Stimulated activated CD4-positive, alpha-beta T cell treated with anti-CD3 and anti-CD28 coated beads, Interleukin-12 subunit alpha, Interleukin-12 subunit beta, amount 100 ng/mL, for 24 hours (primary cell): ENCODE measurements at places on chromosomes 16 and 17.
A peak's percentile ranks its signal among the peaks of the same experiment; 100 is the strongest.

DNA sequence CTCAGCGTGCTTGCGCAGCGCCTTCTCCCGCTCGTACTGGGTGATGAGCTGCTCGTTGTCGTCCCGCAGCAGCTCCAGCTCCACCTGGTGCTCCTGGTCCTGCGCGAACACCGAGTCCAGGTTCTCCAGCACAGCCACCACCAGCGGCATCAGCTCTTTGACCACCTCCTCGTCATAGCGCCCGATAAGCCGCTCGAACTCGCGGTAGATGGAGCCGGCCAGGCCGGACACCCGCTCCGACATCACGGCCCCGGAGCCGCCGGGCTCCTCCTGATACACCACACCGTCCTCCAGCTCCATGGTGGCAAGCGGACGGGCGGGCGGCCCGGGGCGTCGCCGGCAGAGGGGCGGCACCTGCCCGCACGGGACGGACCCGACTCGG is 320 bp downstream of the SPAG9 start:
- DNase-seq, result peak; percentile 15

- no peak for DNase-seq
Observed at GRCh38 chr17:72764632-72765041, 327.9 kb downstream of the SLC39A11 start.

DNA sequence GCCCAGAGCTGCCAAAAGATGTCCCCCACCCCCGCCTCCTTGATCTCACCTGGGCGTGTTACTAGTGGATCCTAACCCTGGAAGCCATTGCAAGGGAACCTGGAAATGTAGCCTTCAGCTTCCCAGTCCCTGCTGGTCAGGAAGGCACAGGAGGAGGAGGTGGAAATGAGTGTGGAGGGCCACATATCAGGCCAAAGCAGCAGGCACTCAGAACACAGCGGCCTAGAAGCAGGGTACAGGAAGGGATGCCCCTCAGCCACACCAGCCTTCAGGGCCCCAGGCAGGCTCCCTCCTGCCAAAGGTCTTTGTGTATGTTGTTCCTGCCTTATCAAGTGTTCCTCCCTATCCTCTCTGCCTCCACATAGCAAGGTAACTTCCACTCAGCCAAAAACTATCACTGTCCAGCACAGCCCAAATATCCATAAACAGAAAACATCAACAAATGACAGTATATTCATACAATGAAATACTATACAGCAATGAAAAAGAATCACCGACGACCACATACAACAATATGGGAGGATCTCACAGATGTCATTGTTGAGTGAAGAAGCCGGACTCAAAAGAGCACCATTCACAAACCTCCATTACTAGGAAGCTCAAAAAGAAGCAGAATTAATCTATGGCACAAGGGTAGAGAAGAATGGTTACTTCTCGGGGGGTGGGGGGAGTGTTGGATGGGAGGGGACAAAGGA is 28.2 kb upstream of the TNFRSF13B start:
- no peak for DNase-seq

- DNase-seq, result no peak
Observed at GRCh38 chr16:84581158-84581557, 36.7 kb downstream of the COTL1 start.

DNA sequence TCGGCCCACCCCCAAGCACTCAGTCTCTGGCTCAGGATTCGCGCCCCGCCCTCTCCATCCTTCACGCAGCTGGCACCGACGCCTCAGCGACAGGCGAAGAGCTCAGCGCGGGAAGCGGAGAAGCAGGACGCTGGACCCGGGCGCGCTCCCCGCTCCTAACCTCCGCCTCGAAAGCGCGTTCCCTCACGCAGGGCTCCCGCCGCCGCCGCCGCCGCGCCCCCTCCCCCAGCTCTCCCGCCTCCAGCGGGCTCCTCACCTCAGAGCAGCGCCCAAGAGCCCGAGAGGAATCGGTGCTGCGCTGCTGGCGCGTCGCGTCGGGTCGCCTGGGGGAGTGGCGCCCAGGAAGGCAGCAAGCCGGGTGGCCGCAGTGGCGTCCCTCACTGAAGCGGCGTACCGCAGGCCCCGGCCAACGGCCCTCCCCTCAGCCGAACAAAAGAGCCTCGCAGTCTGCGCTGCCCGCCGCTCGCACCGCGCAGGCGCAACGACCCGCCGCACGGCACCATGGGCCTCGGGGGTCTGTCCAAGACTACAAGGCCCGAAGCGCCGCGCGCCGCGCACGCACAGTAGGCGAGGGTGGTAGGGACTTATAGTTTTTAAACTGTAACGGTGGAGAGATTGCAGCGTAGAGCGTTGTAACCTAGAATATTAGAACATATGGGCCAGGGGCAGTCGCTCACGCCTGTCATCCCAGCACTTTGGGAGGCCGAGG is at the start of gene CBX1:
CBX1 (minus strand) TSS at position 467 of the 709 bp plus-strand sequence. CDS start 24,474 bp downstream, outside the sequence.
- peak; percentile 81 for DNase-seq

DNA sequence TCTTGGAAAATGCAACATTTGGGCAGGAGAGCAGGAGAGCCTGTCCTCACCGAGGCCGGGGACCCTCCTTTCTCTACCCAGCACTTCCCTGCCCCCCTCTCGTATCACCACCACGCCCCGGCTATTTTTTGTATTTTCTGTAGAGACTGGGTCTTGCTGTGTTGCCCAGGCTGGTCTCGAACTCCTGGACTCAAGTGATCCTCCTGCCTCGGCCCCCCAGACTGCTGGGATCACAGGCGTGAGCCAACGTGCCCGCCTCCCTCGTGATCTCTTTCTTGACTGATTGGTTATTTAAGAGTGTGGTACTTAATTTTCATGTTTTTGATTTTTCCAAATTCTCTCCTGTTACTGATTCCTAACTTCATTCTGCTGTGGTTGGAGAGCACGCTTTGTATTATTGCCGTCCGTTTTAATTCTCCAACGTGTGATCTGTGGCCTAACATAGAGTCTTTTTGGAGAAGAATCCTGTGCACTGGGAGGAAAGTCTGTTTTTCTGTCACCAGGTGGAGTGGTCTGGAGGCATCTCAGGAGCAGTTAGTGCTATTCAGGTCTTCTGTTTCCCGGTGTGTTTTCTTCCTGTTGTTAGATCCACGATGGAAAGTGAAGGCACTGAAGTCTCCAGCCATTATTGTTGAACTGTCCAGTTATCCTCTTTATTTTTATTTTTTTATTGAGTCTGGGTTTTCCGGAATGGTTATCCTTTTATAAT is 40.4 kb downstream of the ZNF778 start:
- no peak for DNase-seq

GRCh38 chr16:55500530-55501011 is 8.3 kb upstream of the LPCAT2 start:
- DNase-seq, result no peak

- no peak for DNase-seq
Observed at GRCh38 chr17:82434216-82434565, 15.8 kb upstream of the OGFOD3 start.

DNA sequence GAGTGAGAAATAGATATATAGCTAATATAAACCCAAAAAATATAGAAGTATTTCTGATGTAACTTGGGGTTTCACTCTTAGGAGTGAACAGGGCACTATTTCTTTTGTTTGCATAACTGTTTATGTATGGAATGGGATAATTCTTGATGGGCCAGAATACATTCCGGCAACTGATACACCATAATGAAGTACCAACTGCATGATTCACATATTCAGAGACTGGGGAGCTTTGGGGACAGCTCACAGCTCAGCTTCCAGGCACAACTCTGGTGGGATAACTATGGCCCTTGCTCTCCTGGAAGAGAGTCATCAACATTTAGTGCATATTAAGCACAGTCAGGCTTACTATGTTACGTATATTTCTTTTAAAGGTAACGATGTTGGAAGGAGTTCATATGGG is 42.1 kb upstream of the ADCY7 start:
- no peak for DNase-seq

DNA sequence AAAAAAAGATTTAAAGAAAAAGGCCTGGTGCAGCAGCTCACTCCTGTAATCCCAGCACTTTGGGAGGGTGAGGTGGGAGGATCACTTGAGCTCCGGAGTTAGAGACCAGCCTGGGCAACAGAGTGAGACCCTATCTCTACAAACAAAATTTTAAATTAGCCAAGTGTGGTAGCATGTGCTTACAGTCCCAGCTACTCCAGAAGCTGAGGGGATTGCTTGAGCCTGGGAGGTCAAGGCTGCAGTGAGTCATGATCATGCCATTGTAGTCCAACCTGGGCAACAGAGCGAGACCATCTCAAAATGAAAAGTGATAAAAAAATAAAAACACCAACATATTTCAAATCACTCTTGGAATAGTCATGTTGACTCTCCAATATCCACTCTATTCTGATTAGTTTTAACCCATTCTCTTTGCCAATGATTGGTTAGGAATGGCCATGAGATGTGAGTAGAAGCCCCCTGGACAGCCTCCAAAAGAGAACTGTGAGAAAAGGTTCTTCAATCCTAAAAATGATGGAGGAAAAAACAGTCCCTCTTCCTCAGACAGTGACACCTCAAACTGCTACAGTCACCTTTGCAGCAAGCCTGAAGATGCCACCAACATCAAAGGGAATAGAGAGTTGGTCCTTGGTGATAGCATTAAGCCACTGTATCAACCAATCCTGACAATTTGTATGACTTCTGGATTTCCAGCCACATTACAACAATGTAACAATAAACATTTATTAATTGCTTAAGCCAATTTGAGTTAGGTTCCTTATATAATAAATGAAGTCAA is 2.9 kb upstream of the KANSL1 start:
- DNase-seq, result no peak

DNA sequence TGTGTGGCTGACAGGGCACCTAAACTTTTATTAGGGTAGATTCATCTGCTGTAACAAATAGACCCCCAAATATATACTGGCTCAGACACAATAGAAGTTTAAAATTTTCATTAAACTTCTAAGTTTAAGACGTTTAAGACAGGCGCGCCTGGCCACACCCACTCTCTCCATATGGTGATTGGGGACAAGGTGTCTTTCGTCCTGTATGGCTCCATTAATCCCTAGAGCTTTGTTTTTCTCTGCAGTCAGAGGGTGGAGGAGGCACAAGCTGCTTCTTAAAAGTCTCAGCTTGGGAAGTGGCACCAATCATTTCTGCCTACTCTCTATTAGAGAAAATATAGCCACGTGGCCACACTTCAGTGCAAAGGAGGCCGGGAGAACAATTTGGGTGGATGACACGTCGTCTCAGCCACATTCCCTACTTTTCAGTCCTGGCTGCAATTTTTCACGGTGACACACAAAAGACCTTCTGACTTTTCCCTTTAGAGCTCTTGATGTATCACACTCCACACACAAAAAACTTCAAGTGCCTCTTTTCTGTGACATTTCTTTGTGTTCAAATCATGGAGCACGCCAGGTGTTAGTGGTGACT is 125.5 kb upstream of the CACNG3 start:
- no peak for DNase-seq

GRCh38 chr17:1606352-1606985 is 22.2 kb downstream of the SLC43A2 start:
- DNase-seq, result peak; percentile 10

DNA sequence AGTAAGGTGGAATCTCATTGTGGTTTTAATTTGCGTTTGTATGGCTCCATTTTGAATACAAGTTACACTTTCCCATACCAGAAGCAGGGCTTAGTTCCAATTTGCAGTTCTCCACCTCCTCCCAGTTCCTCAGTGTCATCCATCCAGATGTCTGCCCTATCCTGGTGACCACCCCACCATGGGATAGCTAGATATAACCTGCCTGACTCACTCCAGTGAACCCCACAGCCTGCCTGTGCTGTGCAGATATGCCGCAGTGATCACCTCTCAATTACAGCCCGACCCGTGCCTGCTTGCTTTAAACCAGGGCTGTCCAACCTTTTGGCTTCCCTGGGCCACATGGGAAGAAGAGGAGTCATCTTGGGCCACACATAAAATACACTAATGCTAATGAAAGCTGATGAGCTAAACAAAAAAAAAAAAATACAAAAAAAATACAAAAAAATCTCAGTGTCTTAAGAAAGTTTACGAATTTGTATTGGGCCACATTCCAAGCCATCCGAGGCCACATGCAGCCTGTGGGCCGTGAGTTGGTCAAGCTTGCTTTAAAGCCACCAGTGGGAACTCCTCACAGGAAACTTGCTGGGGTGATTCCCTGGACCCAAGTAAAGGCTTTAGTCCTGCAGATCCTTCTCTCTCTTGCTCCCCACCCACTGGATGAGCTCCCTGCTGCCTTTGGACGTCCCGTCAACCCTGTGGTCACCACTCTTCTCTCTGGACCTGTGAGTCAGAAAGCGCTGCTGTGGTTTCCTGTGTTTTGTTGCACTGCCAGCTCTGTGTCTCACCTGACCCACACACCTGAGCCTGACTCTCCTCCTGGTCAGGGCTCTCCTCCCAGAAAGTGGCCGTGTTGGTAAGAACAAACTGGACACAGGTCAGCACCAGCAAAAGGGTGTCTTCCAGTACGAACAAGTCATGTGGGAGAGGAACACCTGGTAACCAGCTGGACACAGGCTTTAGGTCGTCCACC is 83.0 kb downstream of the EMP2 start:
- no peak for DNase-seq
